ENCODE measurements at places on chromosomes 12 and 14.

- DNase-seq = no peak
Observed at GRCh38 chr14:50667684-50667995, 466 bp downstream of the SAV1 start.

DNA sequence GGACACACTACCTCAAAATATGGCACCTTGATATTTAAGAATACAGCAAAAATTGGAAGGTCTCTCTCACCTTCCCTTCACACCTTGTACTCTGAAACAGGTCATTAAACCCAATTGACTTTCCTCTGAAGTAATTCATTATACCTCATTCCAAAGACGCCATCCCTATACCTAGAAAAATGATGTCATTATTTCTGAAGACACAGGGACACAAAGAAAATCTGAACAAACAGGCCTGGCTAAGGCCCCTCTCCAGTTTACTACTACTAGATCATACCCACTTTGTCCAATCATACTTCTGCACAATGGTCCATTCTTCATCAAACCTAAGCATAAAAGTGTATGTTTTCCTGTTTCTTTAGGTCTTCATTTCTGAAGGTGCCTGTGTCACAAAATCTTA, 156.9 kb downstream of the RASSF9 start:
- no peak for DNase-seq

GRCh38 chr14:103001226-103001625, 56.1 kb downstream of the CDC42BPB start:
- no peak for DNase-seq

DNA sequence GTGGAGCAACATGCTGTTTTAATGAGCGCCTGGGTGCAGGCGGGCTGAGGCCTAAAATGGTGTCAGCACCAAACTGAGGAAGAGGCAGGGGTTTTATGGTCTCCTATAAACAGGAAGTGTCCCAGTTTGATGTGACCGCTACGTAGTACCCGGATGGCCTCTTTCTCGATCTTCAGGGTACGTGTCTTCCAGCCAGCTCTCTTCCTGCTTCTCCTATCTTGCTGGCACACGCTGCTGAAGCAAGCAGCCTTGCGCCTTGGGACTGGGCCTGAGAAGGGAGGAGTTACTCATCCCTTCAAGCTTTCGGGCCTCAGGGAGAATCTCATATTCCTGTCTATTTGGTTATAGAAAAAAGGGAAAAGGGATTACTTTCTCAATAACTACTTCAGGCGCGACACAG, 28.2 kb upstream of the RNASE1 start:
- no peak for DNase-seq

- DNase-seq = no peak
Observed at GRCh38 chr12:88932457-88932856, 352.2 kb upstream of the KITLG start.
